ENCODE measurements at places on chromosomes 7 and 10.

DNA sequence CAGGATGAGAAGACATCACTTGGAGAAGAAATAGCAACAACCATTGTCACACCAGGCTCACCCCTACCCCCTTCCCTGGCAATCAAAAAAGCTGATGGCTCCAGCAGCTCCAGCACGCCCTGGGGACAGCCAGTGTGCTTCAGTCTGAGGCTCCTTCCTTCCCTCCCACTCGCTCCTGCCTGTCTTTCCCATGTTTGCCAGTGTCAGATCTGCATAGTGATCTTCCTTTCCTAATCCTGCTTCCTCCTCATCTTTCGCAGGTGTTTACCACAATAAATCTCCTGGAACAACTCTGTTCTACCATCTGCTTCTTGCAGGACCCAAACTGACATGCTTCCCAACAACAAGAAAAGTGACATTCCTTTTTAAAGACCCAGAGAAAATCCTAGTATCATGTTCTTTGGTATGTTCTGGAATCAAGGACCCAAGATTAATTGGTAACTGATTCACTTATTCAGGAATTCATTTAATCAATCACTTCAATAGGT is 57.1 kb downstream of the STEAP1B start:
- no peak for DNase-seq

DNA sequence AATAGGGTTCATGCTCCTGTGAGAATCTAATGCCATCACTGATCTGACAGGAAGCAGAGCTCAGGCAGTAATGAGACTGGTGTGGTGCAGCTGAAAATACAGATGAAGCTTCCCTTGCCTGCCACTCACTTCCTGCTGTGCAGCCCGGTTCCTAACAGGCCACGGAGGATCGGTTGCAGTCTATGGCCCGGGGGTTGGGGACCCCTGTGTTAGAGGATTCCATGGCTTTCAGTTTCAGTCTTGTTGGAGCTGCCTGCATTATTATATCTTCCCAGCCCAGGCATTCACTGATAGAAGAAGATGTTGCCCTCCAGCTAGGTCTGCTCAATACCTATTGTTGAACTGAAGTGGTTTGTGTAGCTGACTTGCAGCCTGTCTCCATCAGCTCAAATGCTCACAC is 1298.8 kb downstream of the TYW1 start:
- no peak for DNase-seq

DNA sequence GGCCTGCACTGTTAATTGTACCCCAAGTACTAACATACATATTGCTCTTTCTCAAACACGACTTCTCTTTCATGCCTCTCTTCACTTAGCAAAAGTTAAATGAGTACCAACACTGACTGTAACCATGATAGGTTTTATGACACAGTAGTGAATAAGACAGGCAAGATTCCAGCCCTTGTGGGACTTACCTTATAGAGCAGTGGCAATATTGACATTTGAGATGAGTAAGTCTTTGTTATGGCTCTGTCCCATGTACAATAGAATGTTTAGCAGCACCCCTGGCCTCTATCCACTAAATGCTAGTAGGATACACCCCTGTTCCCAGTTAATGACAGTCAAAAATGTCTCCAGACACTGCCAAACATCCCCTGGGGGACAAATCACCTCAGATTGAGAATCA is 11.9 kb upstream of the COL1A2 start:
- no peak for DNase-seq

DNA sequence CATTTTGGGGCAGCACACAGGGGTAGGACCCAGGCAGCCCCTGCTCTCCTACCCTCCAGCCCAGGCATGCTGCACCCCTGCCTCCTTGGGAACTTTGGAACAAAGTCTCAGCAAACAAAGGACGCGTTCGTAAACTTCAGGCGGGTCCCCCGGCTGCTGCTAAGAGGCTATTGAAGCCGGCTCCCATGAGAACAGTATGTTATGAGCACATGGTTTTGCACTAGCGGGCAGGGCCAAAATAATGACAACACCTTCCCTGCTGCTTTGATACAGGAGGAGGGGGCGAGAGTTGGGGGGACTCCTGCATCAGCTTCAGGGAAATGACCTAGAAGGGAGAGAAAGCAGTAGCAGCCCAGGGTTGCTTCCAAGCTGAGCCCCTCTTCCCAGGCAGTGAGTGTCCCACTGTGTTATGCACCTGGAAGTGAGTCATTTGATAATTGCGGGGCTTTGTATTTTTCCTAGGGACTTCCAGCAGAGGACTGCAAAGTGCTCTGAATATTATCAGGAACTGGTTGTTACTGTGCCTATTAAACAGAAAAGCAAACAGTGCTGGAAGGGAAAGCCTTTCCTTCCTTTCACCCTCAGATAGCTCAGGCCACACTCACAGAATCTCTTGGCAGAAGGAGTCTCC is 6.9 kb downstream of the ITPRIP start:
- no peak for DNase-seq

DNA sequence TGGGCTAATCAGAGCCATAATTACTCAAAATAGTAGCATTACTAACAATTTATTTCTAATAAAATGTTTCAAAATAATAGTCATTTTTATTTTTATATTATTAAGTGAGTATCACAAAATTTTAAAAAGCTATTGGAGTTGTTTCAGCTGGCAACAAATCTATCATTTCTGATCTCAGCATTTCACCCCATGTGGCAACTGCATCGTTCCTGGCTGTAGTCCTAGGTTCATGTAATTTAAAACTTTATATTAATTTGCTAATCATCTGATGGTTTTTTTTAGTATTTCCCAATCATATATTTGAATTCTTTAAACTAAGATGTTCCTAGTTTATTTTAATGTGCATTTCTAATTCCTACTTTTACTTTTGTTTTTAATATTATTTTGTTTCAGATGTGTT is 293.0 kb upstream of the AKR1E2 start:
- DNase-seq = no peak

GRCh38 chr10:96495544-96495943 is 18.2 kb downstream of the TLL2 start:
- no peak for DNase-seq

DNA sequence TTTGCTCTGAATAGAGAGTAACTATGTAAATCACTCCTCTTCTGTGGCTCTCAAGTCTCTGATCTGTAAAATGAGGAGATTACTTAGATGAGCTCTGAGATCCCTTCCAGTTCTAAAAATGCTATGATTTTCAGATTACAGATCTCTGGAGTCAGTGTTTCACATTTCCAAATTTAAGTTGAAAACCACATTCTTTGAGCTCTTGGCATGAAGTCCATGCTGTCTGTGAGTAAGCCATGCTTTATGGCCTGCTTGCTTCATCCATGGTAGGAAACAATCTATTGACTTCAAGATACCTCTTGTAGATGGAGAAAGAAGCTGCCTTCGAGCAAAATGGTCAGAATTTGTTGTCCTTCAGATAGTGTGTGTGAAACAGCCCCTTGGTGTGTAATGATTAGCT is 64.9 kb downstream of the CELF2 start:
- no peak for DNase-seq

- DNase-seq = no peak
These were observed 115.7 kb downstream of the OAT start for GRCh38 chr10:124302951-124303505.

- DNase-seq = no peak
These were observed 536.6 kb downstream of the HTR7 start for GRCh38 chr10:90321132-90321816.

DNA sequence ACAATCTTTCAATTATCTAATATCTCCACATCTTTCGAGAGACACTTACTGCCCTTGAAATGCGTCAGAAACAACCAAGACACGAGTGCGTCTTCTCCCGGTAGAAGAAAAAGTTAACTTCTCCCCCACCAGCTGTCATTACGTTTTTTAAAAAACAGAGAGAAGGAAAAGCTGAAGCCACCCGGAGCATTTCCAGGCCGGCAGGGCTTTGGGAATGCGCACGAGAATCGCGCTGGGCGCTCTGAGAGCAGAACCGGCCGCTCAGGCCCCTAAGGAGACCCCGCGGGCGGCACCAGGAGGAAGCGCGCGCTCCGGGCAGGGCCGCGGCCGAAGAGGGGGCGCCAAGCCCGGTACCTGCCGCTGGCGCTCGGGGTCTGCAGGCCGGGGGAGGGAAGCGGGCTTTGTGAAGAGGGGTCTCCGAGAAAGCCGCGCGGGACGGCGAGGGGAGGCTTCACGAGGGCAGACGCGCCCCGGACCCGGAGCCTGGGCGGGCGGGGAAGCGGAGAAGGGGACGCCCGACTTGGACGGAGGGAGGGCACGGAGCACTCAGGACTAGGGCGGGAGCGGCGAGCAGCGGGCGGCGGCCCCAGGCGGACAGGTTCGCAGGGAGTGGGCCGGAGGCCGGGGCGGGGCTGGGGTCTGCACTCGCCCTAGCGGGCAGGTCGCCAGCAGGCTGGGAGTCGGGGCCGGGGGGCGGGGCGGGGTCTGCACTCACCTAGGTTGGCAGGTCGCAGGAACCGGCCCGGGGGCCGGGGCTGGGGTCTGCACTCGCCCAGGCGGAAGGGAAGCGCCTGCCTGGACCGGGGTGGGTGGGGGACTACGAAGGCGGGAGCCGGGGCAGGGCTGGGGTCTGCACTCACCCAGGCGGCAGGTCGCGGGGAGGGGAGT is 932 bp downstream of the ESYT2 start:
- DNase-seq = no peak

GRCh38 chr10:86281396-86281795 is 85.2 kb downstream of the GRID1 start:
- no peak for DNase-seq

- DNase-seq = no peak
These were observed 86.8 kb downstream of the CPEB3 start for GRCh38 chr10:92203919-92204623.

GRCh38 chr10:65769828-65770227 is 1156.0 kb upstream of the LRRTM3 start:
- no peak for DNase-seq
